Foreskin keratinocyte (primary cell): ENCODE measurements at places on chromosomes 11 and 22.

DNA sequence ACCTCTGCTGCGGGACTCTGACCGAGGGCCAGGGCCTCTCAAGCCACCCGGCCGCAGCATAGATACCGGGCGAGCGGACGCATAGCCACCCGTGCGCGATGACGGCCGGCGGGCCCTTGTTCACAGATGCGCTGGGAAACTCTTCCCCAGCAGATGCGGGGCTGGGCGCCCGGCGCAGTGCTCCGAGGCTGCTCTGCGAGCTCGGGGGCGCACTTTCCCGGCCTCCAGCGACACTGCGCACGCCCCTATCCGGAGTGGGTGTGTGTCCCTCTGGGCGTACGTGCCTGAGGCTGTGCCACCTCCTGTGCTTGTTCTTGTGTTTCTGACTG lies 104.7 kb upstream of the E2F8 start:
- no peak for DNase-seq

DNA sequence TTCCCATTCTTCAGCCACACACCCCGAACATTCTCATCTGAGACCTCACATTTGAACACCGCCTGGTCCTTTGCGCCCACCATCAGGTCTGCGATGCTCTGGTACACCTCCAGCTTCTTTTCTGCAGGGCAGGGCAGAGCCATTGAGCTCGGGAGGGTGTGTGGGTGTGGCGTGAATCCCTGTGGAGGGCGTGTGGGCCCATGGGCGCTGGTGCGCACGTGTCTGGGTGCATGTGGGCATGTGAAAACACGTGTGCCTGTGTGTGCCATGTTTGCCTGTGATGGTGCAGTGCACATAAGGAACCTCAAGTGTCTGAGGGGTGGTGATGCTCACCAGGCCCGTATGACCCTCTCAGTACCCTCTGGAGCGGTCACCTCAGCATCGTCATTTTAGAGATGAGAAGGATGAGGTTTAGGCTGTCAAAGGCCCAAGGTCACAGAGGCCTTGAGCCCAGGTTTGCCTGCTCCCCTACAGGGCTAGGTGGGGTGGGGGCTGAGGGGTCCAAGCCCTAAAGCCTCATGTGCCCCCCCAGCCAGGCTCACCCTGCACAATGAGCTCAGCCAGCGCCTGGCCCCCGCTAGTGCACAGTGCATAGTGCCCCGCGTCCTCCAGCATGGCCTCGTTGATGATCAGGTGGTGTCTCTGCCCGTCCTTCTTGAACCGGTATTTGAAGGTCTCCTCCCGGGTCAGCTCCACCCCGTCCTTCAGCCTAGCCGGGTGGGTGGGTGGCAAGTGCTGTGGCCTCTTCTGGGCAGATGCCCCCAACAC lies 10.3 kb downstream of the MYBPC3 start:
- no peak for DNase-seq

GRCh38 chr11:122404571-122404970 lies 251.0 kb upstream of the UBASH3B start:
- no peak for DNase-seq

DNA sequence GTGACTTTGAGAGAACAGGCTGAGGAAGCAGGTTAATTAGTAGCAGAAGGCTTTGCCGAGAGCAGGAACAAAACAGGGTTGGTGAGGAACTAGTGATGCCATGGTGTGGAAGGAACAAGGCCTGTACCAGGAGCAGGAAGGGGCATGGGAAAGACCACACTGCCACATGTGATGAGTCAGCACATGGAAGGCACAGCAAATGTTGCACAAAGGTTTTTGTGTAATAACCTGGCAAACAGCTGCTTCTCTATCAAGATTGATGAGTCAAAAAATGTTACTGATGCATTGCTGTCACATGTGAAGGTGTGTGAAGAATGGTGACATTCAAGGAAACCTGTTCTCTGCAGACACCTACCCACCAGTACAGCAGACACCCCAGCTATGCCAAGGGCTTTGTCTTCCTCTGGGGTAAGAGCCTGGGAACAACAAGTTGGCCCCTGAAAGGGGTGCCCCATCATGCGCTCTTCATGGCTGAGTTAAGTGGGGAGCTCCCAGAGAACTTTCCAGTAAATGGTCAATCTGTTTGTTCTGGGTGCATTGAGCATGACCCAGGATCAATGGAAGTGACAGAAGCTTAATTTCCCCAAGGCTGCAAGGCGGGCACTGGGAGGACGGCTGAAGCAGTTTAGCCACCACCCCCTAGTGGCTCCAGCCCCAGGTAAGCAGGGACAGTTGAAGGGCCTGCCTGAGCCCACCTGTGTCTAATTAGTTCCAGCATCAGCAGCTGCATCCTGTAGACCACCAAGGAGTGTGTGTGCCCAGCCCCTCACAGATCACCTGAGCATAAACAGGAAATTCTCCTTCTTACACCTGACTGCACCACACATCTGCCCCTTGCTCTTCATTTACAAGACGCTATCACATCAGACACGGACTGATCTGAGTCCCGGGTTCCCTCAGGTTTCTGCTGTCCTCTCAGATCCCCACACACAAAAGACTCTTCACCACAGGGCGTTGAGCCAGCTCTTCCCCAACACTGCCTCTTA lies 47.6 kb downstream of the GGTLC2 start:
- DNase-seq, result peak; percentile 4

- DNase-seq, result no peak
Measured at GRCh38 chr11:94793002-94793401, 24.8 kb downstream of the AMOTL1 start.

DNA sequence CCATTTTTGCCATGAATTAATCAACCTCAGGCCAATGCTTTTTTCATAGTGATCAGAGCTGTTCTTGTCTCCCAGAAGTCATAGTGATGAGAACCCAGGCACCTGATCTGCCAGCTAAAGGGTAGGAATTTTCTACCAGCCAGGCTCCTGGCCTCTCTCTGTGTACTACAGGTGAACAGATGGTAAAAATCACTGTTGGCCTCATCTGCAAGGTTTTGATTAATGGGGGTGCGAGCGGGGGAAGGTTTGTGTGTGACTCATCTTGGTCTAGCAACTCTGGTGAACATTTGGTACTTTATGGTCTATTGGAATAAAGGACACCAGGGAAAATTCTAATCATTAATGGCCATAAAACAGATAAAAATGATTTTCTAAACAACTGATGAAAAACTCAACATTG lies 14.4 kb upstream of the APOL4 start:
- no peak for DNase-seq

GRCh38 chr22:19527861-19528417 lies 3.7 kb upstream of the CLDN5 start:
- DNase-seq, result no peak

- no peak for DNase-seq
Measured at GRCh38 chr11:68414496-68415221, 45.9 kb upstream of the PPP6R3 start.

GRCh38 chr11:11731311-11732083 lies 109.7 kb upstream of the GALNT18 start:
- peak; percentile 91 for DNase-seq
